ENCODE measurements at places on chromosomes 12 and 14.

- DNase-seq, result no peak
Measured at GRCh38 chr12:64877363-64878004, 53.0 kb downstream of the TBC1D30 start.

- no peak for DNase-seq
Measured at GRCh38 chr12:66144791-66145754, 14.5 kb upstream of the LLPH start.

- no peak for DNase-seq
Measured at GRCh38 chr12:120474616-120474960, 5.0 kb upstream of the SRSF9 start.

- DNase-seq, result no peak
Measured at GRCh38 chr12:132243596-132244310, 85.6 kb downstream of the GALNT9 start.

DNA sequence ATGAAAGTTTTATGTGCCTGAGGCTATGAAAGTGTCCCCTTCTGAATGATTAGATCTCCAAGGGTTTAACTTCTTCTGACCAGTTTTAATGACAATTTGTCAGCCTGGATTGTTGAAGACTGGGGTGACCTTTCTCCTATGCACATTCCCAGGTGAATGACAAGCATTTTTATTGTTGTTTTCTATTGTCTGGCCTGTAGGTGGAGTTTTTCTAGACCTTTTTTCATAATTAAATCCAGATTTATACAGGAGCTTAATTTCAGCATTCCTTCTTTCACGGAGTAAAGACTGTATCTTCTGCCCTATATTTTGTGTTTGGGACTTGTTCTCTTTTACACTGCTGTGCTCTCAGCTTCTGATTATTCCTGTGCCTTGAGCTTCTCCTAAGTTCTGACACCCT is 125.0 kb upstream of the FAR2 start:
- DNase-seq, result no peak

DNA sequence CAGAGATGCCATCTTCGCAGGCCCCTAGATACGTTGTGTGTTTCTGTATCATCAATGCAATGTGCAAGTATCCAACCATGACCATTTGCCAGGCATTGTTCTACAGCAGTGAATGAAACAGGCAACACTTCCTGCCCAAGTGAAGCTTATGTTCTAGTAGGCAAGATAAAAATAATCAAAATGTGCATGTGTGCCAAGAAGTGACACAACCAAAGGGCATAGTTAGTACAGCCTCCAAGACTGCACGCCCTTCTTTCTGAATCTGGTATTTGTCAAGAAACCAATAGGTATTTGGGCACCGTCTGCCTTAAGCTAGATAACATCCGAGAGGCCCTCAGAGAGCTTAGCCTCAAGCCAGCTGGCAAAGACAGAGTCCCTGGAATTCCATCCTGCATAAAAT is 152.0 kb downstream of the TMEM132C start:
- no peak for DNase-seq

DNA sequence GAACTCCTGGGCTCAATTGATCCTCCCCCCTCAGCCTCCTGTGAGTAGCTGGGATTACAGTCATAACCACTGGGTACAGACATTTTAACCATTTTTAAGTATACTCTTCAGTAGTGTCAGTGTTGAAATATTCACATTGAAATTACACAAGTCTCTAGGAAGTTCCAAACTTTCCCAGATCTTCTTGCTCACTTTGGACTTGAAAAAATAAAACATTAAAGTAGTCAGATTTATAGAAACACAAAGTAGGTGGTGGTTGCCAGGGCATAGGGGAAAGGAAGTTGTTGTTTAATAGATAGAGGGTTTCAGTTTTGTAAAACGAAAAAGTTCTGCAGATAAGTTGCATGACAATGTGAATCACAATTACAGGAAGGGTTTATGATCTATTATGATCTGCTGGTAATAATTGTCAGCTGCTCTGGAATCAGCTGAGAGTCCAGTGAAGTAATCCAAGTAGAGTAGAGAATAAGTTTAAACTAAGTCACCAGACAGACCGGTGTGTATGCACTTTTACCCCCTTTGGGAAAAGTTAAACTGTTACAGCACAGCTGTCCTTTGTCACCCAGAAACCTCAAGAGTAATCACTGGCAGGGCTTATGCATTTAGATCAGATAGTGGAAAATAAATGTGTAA is 27.4 kb downstream of the PCNX1 start:
- peak; percentile 29 for DNase-seq

DNA sequence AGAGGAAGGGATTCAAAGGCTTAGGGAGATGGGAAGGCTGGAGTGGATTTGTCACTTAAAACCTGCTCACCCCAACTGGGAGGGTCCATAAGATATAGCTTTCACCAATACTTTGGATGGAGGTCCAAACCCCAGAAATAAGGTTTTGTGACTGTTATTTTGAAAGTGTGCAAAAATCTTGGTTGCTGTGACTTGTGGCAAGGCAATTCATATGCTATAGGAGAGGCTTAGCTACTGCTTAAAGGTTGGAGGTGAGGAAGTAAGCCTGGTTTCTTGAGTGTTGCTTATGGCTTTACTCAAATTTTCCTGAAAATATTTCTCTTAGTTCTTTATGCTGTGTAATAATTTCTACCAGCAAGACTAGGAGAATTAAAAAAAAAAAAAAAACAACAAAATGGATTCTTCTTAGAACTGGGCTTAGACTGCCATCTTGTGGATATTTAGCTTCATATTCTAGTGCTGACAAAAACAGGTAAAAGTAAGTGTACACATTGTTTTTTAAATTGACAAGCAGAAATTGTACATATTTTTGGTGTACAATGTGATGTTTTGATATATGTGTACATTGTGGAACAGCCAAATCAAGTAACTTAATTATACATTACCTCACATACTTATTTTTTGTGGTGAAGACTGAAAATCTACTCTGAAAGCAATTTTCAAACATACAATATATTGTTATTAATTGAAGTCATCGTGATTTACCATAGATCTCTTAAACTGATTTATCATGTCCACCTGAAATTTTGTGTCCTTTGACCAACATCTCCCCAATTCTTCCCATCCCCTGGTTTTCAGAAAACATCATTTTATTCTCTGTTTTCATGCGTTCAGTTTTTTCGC is 23.0 kb downstream of the PDE6H start:
- peak; percentile 59 for DNase-seq

DNA sequence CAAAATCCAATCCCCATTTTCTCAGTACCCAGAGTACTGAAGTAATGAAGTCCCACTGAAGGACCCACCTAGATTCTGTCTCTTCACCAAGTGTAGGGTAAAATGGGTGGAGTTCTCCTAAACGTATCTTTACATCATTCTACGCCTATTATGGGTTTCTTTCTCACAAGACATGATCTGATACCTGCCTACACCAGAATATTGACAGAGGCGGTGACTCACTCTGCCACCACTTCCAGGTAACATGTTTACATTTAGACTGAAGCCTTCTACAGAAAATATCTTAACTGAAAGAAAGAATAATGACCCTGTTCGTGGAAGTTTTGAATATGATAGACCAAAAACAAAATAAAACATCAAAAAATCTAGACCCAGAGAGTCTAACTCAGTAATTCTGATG is 89.8 kb downstream of the BTG1 start:
- DNase-seq, result peak; percentile 77

DNA sequence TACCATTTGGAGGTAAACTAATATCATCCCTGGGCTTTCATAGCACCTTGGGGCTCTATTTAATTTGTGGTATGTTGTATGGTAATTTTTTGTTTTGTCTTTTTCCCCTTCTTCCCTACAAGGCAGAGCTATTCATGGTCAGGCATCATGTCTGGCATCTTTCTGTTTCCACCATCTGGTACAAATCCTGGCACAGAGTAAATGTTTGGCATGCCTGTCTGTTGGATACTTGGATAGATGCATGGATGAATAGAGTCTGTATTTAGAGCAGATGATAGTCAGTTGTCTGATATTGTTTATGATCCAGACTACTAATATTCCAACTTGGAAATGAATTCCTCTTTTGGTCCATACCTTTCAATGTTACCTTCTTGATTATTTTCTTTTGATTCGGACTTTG is 139.8 kb downstream of the NEDD1 start:
- no peak for DNase-seq

GRCh38 chr14:104693482-104694431 is 4.3 kb downstream of the INF2 start:
- no peak for DNase-seq

GRCh38 chr14:79660053-79660939 is 551.0 kb downstream of the DIO2 start:
- DNase-seq, result no peak

DNA sequence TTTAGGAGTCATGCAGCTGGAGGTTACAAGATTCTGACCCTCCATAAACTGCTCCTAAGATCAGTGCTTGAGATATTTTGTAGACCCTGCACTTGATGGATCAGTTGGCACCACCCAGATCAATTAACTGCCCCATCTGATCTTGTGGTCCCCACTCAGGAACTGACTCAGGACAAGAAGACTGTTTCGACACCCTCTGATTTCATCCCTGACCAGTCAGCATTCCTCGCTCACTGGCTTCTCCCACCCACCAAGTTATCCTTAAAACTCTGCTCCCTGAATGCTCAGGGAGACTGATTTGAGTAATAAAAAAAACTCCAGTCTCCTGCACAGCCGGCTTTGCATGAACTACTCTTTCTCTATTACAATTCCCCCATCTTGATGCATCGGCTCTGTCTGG is 360.2 kb downstream of the GALC start:
- DNase-seq, result no peak

GRCh38 chr12:89731614-89732013 is 23.0 kb upstream of the ATP2B1 start:
- DNase-seq, result no peak

GRCh38 chr12:75953312-75953906 is 78.2 kb downstream of the PHLDA1 start:
- no peak for DNase-seq

- DNase-seq, result no peak
Measured at GRCh38 chr12:97222391-97222790, 240.2 kb upstream of the RMST start.

- DNase-seq, result peak; percentile 57
Measured at GRCh38 chr12:111812881-111813741, 28.9 kb upstream of the MAPKAPK5 start.

DNA sequence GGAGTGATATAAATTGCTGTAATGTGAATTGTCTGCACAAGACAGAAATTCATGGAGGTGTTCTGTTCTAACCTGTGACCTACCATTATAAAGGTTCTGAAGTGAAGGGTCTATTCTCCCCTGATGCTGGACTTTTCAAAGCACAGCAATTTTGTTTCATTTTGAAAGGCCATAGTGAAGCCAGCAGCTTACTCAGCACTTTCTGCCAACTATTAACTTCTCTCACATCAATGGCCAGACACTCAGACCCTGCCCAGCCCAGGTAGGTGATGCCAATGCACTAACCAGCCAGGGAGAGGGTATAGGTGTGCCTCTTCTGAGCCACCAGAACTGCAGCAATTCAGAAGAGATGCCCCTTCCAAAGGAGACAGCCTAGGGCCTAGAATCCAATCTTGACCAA is 43.9 kb downstream of the SLC15A4 start:
- DNase-seq, result no peak

GRCh38 chr14:28765169-28765830 is 1.3 kb upstream of the FOXG1 start:
- DNase-seq, result no peak

- DNase-seq, result no peak
Measured at GRCh38 chr12:2248087-2248900, 195.5 kb downstream of the CACNA1C start.

DNA sequence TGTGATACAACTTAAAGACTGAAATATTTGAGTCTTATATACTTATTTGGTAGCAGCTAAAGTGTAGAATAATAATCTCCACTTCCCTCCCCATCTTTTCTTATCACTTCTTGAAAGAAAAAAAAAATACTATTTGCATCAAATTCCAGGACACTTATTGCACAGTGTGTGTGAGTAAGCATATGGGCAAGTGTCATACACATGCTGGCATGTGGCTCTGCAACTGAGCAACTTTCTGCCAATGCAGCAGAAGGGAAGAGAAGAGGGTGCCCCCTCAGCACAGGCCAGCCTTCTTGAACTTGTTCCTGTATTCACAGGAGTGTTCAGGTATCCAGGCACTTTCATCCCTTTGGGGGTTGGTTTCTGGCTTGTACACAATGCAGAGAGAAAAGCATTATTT is 145.8 kb downstream of the CPNE8 start:
- no peak for DNase-seq

- DNase-seq, result no peak
Measured at GRCh38 chr14:37034410-37035285, 137.8 kb downstream of the SLC25A21 start.

DNA sequence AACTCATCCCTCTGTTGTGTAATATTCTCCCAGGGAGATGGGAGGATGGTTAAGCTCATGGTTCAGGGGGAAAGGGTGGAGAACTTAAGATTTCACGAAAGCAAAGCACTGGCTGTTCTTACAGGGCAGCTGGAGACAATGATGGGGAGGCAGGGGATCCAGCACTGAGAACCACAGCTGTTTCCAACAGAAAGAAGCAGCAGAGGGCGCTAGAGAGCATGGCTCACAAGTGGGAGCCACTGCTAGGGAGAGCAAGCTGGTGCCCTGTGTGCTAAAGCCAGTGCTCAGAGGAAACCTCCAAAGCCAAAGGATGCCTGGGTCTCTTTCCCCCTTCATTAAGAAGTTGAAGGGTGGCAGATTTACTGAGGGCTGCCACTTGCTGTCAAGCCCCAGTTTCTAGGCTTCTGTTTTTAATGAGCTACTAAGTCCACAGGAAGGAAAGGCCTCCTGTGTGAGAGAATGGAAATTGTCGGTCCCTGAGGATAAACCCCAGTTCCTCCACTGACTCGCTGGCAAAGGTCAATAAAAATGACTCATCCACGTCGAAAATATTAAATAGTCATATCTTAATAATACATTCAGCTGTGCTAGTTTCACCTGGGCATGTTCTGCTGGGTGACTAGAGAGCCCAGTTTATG is 199.7 kb downstream of the ANO2 start:
- peak; percentile 1 for DNase-seq

GRCh38 chr14:92719421-92719820 is 29.0 kb downstream of the LGMN start:
- no peak for DNase-seq

GRCh38 chr14:104697892-104698583 is 8.6 kb downstream of the INF2 start:
- DNase-seq, result no peak

GRCh38 chr12:96822641-96823040 is 84.4 kb upstream of the NEDD1 start:
- no peak for DNase-seq

DNA sequence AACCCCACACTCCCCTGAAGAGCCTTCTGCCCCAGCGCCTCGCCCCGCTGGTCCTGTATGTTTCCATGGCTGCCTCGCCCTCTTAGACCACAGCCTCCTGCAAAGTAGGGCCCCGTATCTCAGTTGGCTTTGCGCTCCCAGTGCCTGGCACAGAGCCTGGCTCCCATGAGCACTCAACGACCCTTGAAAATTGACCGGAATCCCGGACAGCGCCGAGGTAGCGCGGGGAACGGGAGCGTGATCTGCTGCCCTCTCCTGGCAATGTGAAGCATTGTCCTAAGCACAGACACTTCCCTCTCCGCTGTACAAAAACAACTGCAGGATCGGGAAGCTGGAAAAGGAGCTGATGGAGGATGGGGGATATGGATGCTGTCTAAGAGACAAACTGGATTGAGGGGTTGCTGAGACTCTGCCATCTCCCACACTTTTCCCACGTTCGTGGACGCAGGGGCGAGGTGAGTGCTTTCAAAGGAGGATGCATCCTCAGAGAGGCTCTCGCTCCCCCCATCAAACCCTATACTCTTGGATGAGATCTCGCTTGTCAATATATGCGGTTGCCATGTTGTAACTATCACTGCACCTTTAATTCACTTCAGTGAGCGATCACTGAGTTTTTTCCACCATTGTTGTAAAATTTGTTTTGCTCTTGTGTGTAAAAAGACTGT is 10.7 kb upstream of the FKBP4 start:
- peak; percentile 51 for DNase-seq

GRCh38 chr12:2384533-2385351 is 332.0 kb downstream of the CACNA1C start:
- DNase-seq, result no peak
